ENCODE measurements at places on chromosomes 5 and 9.

GRCh38 chr5:99706160-99706559 is 777.4 kb upstream of the CHD1 start:
- DNase-seq = no peak

DNA sequence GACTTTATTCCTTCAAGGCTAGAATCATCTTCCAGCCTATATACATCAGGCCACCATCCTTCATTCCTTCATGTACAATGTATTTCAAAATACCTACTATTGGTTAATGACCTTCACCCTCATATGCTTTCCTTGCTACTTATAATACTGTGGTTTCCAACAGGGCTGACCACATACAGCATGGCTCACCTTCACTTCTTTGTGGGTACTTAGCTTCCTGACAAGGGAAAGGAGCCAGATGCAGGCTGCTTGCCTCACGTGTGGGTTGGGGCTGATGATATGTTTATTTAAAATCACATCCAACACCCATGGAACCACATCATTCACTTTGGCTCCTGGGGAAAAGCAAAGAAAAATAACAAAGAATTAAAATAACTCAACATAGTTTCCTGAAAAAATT is 63.9 kb upstream of the OR2K2 start:
- DNase-seq = no peak

DNA sequence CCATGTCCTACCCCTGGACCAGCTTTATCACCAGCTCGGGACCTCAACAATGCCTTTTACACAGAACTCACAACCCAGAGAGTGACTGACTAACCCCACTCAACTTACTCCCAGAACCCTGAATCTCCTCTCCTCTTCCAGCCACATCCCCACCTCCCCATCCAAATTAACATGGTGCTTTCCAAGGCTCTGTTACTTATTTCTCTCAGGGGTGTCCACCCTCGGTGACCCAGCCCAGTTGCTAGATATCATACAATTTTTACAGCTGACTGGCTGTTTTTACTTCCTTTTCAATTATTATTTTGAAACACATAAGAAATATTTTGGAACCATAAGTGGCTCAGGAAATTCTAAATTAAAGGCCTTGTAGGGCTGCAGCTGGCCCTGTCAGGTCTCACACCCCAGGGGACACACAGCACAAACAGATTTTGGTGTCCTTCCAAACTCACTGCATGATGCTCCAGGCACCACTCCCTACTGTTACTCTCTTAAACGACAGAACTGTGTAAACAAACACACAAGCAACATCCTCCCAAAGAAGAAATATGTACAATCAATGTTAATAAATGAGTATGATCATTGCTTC is 180.6 kb downstream of the ADAMTS12 start:
- no peak for DNase-seq

GRCh38 chr5:73625944-73626811 is at the start of gene ARHGEF28:
TSS of gene ARHGEF28 (plus strand) at chr5:73626196. CDS start at chr5:73684852, 58,656 bp downstream.
- peak; percentile 11 for DNase-seq

GRCh38 chr5:106825374-106825773 is 845.4 kb downstream of the EFNA5 start:
- DNase-seq = no peak

DNA sequence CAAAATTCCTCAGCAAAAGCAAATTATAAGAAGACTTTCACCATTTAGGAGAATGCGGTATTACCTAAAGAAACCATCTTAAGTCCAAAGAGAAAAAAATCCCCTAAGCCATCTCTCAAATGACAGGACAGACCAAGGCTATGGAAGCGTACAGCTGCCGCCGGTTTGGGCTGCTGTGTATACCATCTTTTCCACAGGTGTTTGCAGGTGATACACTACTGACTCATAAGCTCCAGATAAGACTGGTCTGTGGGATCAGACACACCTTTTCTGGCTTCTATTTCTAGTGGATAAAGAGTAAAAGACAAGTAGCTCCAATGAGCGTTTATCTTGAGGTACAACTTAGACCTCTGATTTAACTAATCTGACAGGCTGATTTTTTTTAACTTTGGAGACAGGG is 7.7 kb downstream of the CDKN2AIPNL start:
- DNase-seq = no peak

GRCh38 chr5:40260361-40260760 is 419.4 kb upstream of the PTGER4 start:
- no peak for DNase-seq

DNA sequence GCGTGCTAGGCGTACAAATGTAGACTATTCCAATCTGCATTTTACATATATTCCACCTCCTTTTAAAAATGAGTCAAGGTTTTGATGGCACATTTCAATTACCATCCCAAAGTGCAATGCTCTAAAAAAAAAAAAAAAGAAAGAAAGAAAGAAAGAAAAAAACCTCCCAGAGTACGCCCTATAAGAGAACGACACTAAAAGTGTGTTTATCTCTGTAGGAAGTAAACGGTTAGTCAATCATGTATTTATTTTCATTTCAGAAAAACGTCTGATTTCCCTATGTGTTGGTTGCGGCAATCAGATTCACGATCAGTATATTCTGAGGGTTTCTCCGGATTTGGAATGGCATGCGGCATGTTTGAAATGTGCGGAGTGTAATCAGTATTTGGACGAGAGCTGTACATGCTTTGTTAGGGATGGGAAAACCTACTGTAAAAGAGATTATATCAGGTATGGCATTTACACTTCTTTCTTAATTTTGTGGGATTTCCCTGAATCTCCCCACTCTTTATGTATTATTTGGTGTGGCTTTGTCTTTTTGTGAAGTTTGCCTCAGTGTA is 1.1 kb downstream of the ISL1 start:
- DNase-seq = no peak

- DNase-seq = peak; percentile 44
Observed at GRCh38 chr5:65809817-65810531, 88.0 kb downstream of the NLN start.

DNA sequence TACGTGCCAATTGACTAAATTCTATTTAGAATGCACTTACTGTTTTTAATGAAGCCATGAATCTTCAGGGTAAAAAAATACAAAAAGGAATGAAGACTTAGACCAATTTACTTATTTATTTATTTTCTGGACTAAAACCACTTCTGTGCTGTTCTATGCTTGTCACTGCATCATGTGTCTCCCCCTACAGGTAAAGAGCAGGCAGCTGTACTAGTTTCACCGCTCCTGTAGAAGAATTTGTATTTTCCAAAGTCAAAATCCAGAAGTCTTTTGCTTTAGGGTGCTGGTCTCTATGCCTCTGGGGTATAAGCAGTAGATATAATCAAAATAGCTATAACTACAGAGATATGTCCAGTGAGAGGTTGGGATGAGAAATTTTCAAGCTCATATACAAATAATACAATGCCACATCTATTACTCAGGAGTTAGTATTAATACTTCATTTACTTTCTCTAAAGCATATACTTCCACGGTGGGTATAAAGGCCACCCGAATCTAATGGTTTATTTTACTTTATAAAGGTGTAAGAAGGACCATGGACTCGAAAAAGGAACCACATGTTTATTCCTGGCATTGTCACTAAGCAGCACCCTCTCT is 591.5 kb downstream of the RAB3C start:
- DNase-seq = no peak

DNA sequence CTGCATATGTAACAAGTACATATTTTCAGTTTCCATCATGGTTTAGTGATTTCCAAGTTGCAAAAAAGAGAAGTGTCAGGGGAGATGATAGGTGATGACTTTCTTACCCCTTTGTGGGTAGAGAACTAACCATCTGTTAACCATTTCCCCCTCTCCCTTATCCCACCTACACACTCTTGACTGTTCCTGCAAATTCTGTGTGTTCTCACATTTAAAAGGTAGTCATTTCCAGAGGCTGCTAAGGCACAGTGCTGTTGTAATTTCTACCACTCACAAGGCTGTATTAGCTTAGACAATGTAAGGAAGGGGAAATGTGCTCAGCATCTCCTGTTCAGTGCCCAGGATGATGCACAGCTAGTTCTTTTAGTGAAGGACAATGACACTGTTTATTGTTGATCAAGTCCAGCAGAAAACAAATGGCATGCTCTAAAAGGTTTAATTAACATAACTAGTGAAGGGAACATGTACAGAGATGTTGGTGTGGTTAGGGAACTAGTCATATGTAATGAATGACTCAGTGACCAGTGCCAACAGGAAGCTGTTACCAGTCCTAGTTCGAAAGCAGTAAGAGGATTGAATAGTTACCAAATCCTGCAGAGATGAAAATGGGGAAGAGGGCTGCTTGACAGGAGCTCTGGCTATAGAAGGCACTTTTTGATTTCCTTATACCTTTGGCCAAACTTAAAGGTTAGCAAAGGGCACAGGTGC is 165.1 kb downstream of the PLK2 start:
- no peak for DNase-seq

GRCh38 chr5:122999947-123000563 is 36.5 kb downstream of the PPIC start:
- peak; percentile 7 for DNase-seq
